ENCODE measurements at places on chromosomes 1 and 21.

DNA sequence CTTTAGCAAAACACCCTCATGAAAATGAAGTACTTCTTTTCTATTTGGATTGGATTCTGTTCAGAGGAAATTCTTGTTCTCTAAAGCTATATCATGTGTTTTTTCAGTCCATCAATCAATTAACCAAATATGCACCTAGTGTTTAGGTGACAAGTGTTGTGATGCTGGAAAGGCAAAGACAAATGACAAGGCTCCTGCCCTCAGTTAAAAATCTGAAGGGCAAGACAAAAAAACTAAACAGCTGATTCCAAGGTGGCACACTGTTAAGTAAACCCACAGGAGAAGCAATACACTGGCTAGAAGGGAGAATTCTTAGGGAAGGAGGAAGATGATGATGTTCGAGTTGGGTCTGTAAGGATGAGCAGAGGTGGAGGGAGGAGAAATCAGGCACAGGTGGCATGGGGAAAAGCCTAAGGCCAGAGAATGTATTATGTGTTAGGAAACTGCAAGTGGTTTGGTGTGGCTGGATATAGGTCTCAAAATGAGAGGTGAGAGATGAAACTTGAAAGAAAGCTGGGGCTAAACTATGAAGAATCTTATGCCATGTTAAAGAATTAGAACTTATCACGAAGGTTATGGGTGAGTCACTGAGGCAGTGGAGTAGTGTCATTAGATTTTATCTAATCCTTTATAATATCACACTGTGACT, 51.8 kb upstream of the GFI1 start:
- DNase-seq: no peak

- no peak for DNase-seq
Measured at GRCh38 chr1:94275083-94275482, 37.7 kb upstream of the ARHGAP29 start.

- no peak for DNase-seq
Measured at GRCh38 chr1:5690291-5690690, 301.9 kb downstream of the NPHP4 start.

GRCh38 chr21:22352088-22352487, 1353.9 kb downstream of the NCAM2 start:
- DNase-seq: no peak

DNA sequence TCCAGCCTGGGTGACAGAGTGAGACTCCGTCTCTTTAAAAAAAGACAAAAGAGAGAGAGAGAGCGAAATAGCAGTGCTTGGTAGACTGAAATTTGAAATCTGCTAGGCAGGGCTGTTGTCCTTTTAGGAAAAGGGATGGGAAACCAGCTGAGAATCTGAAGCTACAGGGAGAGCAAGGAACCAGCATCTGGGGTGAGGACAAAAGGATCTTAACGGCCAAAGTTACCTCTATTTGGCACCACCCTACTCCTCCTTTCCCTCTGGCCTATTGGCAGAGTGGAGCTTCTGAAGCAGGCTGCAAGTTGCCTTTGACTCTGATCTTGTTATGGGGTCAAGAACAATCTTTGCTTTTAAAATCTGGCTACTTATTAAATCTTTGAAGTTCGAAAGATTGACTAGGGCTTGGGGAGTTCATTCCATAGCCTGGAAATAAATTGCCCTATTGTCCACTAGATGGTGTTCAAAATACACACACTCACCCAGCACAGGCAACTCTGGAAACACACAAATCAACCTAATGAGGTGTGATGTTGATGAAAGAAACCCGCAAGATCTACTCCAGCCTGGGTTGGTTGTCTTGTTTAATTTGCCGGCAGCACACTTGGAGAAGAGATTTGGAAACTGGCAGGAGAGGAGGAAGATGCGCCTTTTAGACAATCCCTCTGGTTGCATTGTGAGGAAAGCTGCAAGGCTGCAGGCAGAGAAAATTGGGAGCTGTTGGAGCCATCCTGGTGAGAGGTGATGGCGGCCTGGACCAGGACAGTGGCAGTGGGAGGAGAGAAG, 16.5 kb upstream of the PARP1 start:
- peak; percentile 61 for DNase-seq

GRCh38 chr1:163013826-163014600, 55.1 kb upstream of the RGS4 start:
- peak; percentile 96 for DNase-seq

DNA sequence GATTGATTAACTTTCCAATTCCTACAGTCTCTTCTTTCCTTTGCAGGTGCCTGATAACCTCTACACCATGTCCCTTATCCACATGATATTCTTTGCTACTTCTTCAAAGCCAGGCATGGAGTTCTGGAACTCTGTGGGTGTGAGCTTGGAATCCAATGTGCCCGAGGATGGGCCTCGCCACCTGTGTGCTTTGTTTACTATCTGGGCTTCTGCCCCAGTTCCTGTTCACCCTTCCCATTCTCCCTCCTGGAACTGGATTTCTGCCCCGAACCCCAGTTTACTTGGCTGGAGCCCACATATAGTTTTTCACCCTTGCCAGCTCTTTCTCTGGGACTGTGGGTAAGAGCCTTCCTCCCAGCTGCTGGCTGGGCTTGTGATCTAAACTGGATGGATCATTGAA, 75.2 kb upstream of the AK4 start:
- DNase-seq: no peak

DNA sequence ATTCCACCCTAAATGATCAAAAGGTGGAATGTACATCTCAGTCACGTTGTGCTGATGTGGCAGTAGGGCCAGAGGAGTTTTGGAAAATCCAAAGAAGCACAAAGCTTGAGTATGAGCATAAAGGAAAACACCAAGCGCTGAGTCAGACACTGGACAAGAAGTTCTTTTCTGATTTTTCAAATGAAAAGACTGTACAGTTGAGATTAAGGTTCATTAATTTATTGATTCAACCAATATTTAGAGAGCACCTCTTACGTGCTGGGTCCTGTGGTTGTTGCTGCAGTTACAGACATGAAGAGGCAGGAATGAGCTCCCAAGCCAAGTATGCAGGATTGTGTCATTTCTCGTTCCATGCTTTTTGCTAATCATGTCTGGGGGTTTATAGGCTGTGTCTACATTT, 28.9 kb upstream of the APP start:
- DNase-seq: no peak

DNA sequence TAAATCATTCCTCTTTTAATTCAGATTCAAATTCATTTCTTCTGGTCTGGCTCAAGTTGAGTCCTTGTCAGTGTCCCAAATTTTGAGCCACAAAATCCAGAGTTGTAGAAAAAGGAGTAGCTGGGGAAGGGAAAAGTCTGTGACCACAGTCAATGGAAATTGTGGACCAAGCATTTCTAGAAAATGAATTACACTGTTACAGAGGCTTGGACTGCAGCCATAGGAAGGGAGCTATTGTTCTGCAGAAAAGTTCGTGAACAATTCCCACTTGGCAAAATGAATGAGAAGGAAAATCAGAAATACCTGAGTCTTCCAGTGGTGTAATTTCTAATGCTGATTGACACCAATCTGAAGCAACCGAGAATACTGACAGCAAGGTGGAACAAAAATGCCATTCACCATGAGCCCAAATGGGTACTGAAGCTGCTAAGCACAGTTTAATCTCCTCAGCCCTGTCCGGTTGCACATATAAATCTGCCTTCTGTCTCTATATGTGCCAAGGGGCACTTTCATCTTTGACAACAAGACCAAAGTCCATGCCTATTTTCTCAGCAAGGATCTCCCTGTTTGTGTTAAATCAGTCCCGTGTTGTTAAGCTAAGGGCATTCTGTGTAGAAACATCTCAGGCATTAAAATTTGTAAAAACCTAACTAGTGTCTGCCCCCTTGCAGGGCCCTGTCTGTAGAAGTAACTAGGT, 51.3 kb downstream of the TEX35 start:
- DNase-seq: no peak

GRCh38 chr1:75583282-75583681, 27.6 kb downstream of the SLC44A5 start:
- DNase-seq: no peak

DNA sequence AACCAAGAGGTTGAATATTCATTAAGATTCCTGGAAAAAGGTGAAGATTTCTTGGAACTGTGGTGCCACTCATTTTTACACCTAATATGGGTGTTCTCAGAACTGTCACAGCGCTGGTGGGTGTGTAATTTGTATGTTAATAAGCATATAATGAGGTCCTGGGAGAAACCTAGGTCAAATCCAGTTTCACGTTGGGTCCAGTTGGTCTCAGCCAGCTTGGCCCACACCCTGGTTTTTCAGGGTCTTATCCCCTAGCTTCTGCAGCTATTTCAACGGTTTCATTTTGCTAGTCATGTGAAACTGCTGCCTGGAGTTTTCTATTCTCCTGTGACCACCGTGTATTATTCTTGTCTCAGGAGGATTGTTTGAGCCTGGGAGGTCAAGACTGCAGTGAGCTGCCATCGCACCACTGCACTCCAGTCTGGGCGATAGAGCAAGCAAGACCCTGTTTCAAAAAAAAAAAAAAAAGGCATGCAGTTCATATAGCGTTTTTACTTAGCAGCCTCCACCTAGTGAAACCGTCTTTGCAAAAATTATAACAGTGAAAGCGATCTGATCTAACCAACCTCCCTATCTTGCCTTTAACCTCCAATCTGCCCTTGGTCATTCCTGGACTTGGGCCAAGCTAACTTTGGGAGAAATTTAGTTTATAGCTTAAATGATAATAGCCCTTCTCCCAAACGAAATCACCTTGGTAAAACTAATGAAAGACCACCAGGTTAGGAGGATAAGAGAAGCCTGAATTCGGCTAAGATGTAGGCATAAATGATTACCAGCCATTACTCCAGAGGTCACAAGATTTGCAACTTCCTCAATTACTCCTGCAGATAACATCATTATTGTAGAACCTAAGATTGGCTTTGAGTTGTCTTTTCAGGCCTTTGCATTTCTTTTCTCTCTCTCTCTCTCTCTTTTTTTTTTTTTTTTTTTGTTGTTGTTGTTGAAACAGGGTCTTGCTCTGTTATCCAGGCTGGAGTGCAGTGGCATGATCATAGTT, 44.0 kb downstream of the PTAFR start:
- no peak for DNase-seq

- no peak for DNase-seq
Measured at GRCh38 chr1:235675152-235675890, 25.7 kb upstream of the GNG4 start.

- peak; percentile 15 for DNase-seq
Measured at GRCh38 chr1:58874757-58875755, 91.2 kb upstream of the JUN start.

DNA sequence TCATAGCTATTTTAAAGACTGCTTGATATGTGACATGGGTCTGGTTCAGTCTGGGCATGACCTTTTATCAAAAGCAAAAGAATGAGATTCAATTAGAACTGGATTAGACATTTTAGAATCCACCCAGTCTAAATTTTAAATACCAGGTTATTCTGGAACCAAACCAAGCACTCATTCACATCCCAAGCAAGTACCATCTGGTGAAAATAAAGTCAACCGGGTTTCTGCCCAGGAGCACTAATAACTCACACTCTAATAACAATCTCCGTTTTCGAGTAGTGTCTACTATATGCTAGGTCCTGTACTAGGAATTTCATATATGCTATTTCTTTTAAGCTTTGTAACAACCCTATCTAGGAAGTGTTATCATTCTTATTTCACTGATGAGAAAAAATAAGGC, 30.6 kb downstream of the ZNHIT6 start:
- no peak for DNase-seq

GRCh38 chr1:25569597-25570396, 26.4 kb downstream of the LDLRAP1 start:
- DNase-seq: no peak

- DNase-seq: peak; percentile 89
Measured at GRCh38 chr1:31548907-31549808, 27.2 kb upstream of the TINAGL1 start.

DNA sequence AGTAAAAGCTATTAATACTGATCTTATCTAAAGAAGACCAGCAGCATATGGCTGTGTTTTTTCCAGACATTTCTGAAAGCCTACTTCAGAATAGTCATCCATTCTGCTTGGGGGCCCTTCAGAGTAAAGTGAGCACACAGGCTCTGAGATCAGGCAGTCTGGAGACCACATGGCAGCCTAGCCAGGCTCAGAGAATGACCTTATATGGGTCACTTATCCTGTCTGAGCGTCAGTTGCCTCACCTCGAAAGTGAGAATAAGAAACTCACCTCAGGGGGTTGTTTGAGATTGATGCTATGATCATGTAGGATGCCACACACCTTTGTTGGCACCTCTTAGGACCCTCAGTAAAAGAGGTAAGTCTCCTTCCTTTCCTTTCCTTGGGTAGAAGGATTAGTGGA, 270.4 kb downstream of the GRIK1 start:
- DNase-seq: no peak

DNA sequence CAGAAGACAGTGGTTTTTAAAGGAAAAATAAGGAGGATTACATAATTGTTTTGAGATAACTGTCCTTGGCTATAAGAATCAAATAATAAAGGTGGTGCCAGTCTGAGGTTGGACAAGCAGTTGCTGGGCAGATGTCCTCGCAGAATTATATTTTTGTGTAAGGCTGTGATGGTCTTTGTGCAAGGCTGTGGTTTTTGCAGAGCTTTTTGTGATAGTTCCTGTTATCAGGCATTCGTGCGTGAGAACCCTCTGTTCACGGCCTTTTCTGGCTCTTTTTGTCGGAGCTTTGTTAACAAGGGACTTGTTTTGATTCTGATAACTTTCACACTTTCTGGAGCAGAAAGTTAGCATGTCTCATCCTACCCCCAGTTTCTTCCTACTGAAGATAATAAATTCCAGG, 33.4 kb downstream of the SH3BP5L start:
- no peak for DNase-seq

GRCh38 chr1:54971317-54971791, 9.1 kb upstream of the TMEM61 start:
- peak; percentile 93 for DNase-seq

DNA sequence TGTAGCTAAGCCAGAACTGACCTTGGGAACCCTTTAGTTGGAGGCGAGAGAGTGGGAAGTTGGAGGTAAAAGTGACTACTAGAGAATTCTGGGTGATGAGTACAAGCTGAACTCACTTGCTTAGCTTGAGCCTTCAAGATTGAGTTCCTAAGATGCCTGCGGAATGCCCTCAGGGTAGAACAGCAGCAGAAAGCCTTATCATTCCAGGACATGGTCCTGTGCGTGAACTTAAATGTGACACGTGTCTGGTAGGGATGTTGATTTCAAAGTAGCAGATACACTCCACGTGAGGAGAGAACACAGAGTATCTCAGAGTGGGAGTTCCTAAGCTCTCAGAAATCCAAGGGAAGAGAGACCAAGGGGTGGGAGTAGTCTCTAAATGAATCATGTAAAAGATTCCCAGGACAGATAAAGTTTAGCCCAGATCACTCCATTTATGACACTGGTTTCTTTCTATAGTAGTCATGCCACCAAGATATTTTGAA, 60.1 kb downstream of the KCNK1 start:
- no peak for DNase-seq

DNA sequence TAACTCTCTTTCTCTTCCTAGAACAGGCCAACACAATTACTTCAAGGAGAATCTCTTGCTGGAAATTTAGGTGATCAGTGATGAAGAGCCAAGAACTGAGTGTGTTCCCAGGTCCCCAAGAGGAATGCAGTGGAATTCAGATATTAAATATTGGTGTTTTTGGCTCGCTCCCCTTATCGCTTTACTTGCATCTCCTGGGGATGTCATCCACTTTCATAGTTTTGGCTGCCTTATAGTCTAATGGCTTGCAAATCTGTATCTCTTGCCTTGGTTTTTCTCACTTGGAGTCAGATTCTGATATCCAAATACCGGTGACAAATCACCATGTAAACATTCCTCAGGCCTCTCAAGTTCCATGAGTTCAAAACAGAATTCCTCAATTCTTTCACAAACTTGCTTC, 151.0 kb upstream of the C1orf87 start:
- no peak for DNase-seq

GRCh38 chr21:37547615-37548200, 181.1 kb downstream of the DYRK1A start:
- no peak for DNase-seq

Measured in SW480 (cell line).